ENCODE measurements at places on chromosomes 16 and 17.

GRCh38 chr16:55324285-55325079, 479 bp downstream of the IRX6 start:
- no peak for DNase-seq

GRCh38 chr17:17682293-17682736, 1.1 kb downstream of the RAI1 start:
- DNase-seq, result peak; percentile 49

DNA sequence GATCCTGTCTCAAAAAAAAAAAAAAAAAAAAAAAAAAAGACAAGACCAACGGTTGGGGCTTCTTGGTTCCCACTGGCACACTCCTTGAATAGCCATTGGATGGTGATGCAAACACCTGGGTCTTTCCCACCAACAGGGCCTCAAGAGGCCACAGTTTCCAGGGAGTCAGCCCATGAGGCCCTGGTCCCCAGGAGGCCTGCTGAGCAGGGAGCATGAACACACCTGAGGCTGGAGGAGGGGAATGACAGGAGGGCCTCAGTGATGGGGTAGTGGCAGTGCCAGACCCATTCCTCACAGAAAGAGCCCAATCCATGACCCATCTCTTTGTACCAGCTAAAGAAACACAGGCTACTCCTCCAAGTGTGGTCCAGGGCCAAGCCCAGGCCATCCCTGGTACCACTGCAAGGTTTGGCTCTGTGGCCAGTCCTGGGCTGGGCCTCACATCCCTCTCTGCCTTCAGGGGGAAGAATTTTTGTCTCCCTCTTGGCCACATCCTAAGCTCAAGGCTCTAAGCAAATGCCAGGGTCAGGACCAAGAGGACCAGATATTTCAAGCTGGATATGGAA, 13.9 kb downstream of the ARL2BP start:
- DNase-seq, result no peak

GRCh38 chr17:78045316-78045715, 83.2 kb downstream of the TMC6 start:
- no peak for DNase-seq

- no peak for DNase-seq
Measured at GRCh38 chr16:83198977-83199376, 572.2 kb downstream of the CDH13 start.

DNA sequence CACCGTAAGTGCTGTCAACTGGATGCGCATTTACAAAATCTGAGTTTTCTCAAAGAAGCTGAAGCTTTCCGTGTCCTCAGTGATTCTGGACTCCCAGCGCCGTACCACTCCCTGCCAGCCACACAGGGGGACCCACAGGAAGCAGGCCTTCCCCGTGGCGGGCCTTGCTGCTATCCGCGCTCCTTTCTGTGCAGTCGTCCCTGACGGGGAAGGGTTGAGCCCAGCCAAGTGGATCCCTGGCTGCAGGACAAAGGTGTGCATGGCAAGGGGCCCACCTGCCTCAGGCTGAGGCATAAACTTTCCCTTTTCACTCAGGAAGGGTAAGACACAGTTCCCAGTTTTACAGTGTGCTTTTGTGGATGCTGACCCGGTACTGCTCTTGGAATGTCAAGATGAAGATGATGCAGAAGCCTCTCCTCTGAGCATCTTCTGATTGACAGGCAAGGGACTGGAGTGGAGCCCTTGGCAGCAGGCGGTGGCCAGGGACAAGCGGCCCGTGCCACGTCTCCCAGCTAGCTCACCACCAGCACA, 93.0 kb downstream of the ANKRD11 start:
- no peak for DNase-seq

DNA sequence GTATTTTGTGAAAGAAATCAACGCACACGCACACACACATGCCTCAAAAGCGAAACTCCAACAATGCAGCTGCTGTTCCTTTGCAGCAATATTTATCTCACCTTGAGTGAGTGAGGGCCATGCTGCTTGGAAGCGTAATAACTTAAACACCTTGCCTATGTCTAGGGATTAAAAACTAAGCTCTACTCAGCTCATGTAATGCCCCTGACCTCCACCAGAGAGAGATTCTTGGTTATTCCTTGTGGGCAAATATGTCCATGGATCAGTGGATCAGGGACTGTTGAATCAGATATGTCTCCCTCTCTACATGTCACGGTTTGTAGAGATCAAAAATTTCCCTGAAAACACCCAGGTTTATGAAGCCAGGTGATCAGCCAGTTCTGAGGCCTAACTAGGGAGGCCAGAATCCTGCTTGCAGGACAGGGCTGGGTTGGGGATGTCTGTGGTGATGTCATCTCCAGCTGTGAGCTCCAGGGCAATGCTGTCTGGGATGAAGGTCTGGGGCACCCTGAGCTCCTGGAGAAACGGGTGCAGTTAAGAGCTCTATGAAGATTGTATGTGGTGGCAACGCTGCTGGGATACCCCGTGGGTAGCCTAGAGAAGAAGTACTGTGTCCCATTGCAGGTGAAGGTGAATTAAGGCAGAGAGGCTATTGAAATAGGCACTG, 149.4 kb downstream of the KCNJ12 start:
- DNase-seq, result no peak

GRCh38 chr16:87212026-87212425, 105.2 kb downstream of the C16orf95 start:
- DNase-seq, result no peak

DNA sequence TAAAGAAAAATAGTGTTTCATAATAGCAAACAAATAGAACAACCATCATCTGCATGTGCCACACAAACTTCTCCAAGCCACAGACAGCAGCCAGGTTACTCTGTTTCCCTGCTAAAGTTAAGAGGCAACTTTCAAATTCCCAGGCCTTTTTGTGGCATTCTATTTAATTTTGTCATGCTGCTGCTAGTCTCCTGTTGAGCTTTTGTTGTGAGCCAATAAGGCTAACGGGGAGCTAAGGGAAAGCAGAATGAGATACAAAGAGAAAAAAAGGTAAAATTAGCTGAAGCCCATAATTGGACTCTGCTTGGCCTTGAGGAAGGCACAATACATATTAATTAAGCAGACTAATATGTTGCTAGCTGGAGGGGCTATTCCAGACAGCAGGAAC, 74.7 kb upstream of the GNAO1 start:
- DNase-seq, result no peak

- DNase-seq, result no peak
Measured at GRCh38 chr16:80369138-80369958, 171.4 kb upstream of the DYNLRB2 start.

- DNase-seq, result no peak
Measured at GRCh38 chr16:62585041-62585545, 548.9 kb upstream of the CDH8 start.

GRCh38 chr17:63950940-63951907, 19.1 kb upstream of the CD79B start:
- peak; percentile 36 for DNase-seq

GRCh38 chr17:45973946-45974859, 24.8 kb upstream of the STH start:
- no peak for DNase-seq

GRCh38 chr16:87741700-87742415, 23.9 kb downstream of the KLHDC4 start:
- DNase-seq, result no peak

- no peak for DNase-seq
Measured at GRCh38 chr17:80585890-80586845, 41.5 kb downstream of the RPTOR start.

GRCh38 chr17:79891113-79891730, 52.0 kb upstream of the CBX4 start:
- no peak for DNase-seq

GRCh38 chr16:13864689-13865088, 55.3 kb upstream of the ERCC4 start:
- no peak for DNase-seq

DNA sequence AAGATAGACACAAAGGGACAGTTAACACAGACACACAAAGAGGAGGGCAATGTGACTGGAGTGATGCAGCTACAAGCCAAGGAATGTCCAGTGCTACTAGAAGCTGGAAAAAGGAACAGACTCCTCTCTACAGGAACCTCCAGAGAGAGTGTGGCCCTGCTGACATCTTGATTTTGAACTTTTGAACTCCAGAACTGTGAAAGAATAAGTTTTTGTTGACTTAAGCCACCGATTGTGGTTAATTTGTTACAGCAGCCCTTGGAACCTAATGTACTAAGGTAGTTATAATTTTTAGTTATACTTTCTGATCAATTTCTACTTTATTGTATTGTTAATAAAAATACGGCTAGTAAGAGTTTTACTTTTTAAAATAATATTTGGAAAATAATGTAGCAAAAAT, 129.1 kb downstream of the MYO1D start:
- DNase-seq, result no peak

DNA sequence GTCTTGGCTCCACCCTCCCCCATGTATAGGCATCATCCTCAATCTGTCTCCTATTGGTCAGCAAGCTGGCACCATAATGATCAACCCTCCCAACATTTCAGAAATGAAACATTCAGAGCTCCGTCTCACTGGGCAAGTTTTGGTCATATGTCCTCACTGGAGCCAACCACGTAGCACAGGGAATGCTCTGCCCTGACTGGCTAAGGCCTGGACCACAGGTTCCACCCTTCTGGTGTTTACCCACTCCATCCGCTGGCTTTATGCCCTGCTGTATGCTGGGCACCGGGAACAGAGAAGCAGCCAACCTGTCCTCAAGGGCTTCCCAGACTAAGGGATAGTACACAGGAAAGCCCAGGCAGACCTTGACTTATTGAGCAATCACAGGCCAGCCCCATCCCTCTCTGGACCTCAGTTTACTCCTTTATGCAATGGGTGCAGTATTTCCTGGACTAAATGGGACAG, 20.5 kb downstream of the MYO15A start:
- DNase-seq, result no peak

GRCh38 chr16:57394444-57394843, 10.1 kb upstream of the CCL17 start:
- no peak for DNase-seq

DNA sequence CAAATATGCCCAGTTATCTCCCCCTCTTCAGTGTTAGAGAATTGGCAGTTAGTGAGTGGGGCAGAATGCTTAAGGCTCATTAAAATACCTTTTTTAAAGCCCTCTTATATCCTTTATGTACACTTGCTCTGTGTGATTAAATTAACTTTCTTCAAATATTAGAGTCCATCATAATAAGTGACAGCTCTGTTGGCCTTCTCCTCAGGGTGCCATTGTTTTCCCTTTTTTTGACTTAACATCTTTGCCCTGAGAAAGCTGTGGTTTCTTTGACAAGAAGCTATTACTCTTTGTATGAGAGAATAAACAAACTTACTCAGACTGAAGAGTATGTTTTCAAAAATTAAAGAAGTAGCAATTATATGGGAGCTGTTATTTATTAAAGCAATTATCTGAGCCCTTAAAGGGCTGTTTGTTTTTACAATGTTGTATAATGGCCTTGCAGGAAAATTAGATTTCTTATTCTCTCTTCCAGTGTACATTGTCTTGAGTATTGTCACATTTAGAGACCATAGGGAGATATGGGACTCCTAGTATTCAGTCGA, 13.4 kb downstream of the RBBP6 start:
- no peak for DNase-seq

DNA sequence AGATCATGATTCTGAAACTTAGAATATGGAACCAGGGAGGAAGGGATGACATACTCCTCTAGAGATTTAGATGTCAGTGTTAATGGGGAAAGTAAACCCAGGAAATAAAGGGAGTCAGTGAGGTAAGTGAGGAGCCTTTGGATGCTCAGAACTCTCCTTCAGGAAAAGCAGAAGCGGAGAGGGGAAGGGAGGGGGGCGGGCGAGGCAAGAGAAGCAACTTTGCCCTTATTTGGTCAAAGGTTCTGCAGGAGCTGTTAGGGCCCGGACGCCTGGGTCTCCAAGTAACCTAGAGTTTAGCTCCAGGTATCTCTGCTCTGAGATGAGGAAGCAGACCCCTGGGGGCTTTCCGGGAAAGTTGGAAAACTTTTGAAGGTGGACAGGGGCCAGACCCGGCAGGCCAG, 1.3 kb downstream of the PFN1 start:
- no peak for DNase-seq

DNA sequence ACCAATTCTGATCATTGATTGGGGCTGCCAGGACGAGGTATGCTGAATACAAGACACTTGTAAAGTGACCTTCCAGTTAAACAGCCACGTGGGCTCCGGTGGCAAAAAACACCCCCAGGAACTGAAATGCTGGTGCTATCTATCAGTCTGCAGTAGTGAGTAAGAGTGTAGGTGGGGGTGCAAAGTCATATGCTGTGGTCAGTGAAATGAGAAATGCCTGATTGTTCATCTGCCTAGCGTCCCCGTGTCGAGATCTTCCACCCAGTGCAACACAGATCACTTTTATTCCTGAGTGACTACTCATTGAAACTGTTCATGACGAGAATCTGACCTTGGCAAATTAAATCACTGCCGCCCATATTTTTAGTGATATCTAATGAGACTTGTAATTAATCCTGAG, 806.5 kb upstream of the GOT2 start:
- no peak for DNase-seq

DNA sequence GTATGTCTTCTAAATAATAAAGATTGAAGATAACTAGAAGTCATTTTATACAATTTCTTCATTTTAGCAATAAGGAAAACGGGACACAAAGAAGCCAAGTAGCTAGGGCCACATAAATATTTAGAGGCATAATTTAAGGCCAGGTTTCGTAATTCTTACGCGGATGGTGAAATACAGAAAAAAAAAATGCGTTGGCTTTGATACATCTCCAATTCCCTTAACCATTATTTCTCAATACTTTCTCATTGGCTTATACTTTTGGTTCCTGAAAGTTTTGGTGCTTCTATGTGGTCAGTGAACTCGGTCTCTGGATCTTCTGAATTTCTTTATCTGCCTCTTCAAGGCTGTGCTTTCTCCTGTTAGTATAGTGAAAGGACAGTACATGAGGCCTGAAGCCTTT, 888.1 kb downstream of the KCNJ2 start:
- DNase-seq, result no peak

DNA sequence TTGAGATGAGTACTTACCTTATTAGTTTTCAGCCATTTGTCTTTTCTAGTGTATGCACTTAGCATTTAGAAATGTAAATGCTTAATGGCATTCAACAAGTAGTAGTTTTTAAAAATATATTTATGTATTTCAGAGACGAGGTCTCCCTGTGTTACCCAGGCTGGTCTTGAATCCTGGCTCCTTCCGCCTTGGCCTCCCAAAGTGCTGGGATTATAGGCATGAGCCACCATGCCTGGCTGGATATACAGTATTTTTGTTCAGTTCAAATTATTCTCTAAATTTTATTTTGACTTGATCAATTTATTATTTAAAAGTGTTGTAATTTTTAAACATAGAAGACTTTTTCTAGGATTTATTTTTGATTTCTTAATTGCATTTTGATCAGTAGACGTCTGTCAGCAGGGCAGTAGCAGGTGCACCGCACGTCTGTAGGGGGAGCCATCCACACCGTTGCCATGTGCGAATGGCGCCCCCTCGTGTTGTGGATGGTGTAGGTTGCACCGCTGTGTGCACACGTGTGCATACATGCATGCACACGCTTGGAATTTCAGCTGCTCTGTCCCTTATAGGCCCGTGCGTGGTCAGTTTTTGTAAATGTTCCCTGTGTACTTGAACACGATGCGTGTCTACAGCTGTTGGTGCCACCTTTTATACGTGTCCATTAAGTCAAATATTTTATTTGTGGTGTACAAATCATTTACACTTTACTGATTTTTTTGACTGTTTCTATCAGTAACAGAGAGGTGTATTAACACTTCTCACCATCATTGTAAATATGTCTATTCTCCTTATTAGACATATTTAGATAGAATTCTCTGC, 30.6 kb downstream of the RPTOR start:
- DNase-seq, result peak; percentile 92

- DNase-seq, result no peak
Measured at GRCh38 chr17:76260669-76261068, 4.5 kb upstream of the UBALD2 start.

- no peak for DNase-seq
Measured at GRCh38 chr17:79295307-79295706, 220.7 kb downstream of the ENGASE start.

- DNase-seq, result no peak
Measured at GRCh38 chr16:29813644-29814562, 1.9 kb downstream of the PRRT2 start.

Measured in activated CD8-positive, alpha-beta memory T cell treated with anti-CD3 and anti-CD28 coated beads, Interleukin-2, amount 50 U/mL, for 4 hours (primary cell).